ENCODE measurements at places on chromosomes 12 and 14.
A peak's percentile ranks its signal among the peaks of the same experiment; 100 is the strongest.

DNA sequence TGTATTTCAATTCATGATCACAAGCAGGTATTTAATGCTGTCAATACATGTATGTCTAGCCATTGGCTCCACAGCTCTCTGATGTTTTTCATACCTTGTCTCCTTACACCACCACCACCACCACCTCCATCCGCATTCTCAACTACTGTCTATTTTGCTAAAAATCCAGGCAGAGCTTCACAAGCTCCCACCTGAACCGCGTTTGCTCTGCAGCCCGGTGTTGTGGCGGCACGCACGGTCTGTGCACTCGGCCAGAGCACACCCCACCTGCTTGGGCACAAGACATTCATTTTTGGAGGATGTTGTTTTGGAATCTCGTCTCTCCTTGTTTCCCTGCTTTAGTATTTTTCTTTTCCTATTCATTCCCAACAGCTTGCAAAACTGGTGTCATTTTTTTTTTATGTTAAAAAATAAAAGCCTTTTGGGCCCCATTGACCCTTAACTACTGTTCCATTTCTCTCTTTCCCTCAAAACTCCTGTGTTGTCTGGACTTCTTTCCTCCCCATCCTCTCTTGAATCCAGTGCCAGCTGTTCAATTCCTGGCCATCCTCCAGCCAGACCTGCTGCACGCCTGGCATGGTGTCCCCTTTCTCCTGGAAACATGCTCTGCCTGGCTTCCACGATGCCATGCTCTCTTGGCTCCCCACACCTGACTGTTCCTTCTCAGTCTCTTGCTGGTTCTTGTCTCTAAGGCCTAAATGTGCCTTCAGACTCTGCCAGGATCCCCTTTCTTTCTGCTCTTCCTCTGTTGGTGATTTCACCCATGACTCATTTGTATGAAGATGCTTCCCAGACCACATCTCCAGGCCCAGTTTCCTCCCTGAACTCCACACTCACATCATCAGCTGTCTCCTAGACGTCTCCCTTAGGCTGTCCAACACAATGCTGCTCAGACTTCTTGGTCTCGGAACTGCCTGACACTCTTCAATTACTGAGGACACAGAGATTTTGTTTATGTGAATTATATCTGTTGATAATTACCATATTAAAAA is 37.9 kb downstream of the PIWIL1 start:
- no peak for DNase-seq

- no peak for DNase-seq
Measured at GRCh38 chr12:116150001-116150400, 127.5 kb downstream of the MED13L start.

- no peak for DNase-seq
Measured at GRCh38 chr12:94488463-94488862, 28.8 kb upstream of the CEP83 start.

DNA sequence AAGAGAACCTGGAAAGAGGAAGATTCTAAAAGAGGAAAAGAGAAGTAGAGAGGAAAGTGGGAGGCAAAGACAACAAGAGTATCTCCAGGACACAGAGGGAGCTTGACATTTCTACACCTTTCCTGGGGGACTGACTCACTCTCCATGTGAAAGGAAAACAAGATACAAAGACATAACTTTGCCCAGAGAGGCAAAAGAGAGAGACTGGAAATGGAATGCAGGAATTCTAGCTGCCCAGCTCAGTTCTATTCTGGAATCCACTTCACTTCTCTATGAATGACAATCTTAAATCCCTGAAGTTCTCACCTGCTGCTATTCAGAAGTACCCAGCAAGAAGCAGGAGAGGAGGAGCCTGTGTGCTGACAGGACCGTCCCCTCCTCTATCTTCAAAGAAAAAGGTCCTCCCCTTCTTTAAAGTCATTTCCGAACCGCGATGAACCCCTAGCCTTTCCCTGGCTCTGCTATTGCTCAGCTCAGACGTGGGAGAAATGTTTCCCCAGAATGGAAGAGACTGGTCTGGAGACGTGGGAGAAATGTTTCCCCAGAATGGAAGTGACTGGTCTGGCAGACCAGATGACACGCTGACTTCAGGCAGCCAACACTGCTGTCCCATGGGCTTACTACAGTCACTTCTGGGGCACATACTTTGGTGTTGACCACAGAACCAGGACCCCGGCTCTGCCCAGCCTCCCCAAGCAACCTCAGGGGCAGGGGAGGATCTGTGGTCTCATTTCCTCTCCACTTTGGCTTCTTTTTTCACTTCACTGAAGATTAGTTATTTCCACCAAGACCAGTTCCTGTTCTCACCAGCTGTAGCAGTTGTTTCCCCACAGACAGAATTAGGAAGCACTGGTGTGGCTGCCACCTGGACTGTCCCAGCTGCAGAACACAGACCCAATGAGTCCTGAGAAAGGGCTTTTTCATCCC is 8.3 kb downstream of the FMNL3 start:
- no peak for DNase-seq

DNA sequence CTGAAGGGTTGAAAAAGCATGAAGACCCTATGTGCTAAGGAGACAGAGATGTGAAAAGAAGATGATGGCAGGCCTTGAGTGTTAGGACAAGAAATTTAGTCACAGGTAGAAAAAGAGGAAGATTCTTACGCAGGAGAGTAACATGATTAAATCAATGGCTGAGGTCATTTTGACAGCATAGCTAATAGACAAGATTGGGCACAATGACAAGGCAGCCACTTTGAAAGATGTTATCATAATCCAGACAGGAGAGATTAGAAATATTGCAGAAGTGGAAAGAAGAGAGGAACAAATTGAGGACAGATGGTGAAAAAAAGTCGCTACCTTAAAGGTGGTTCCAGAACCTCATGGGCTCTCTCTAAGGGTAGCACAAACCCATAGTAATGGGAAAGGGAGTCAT is 228.8 kb upstream of the DDHD1 start:
- DNase-seq = no peak

DNA sequence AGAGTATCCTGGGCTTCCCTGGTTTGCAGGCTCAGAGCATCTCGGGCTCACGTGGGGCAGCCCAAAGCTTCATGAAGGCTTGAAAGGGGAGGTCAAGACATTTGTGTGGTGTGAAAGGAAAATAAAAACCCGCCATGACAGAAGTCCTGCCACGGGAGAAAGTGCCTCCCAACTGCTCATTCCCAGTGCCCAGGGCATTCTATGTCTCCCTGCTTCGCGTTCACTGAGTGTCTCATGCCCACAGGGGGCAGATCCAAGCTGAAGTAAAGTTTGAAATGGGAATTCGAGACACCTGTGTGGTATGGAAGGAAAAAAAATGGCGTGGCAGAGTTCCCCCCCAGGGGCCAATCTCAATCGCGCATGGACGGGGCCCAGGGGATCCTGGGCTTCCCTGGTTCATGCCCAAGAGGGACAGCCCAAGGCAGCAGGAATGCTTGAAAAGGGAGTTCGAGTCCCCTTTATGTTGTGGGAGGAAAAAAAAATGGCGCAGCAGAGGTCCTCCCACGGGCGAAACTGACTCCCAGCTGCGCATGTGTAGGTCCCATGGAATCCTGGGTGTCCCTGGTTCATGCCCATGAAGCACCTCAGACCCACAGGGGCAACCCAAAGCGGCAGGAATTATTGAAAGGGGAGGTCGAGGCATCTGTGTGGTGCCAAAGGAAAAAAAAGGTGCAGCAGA is 576.7 kb downstream of the ALG10 start:
- peak; percentile 28 for DNase-seq

- no peak for DNase-seq
Measured at GRCh38 chr12:49674318-49674981, 32.8 kb downstream of the FMNL3 start.

- DNase-seq = no peak
Measured at GRCh38 chr12:11564984-11565651, 84.4 kb upstream of the ETV6 start.

DNA sequence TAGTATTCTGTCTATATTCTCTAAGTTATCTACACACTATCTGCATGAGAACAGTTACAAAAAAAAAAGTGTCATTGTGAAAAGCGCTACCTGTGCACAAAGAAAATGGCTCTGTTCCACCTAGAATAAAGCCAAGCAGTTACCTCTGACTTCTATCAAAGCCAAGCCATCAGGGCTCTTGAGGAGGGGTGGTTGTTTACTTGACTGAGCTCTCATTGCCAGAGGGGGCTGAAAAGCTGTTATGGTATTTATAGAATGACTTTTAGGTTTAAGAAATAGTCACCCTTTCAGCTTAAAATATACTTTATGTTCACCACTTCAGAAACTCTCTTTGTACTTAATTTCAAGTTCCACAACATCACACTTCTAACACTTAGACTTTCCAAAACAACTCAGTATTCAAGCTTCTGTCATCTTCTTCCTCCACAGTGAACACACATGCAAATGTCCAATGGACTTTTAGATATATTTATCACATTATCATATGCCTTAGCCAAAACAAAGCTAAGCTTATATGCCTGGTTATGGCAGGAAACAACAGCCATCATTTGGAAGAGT is 7.5 kb downstream of the ITPR2 start:
- no peak for DNase-seq

GRCh38 chr14:57755018-57755521 is 110.8 kb downstream of the SLC35F4 start:
- peak; percentile 70 for DNase-seq

DNA sequence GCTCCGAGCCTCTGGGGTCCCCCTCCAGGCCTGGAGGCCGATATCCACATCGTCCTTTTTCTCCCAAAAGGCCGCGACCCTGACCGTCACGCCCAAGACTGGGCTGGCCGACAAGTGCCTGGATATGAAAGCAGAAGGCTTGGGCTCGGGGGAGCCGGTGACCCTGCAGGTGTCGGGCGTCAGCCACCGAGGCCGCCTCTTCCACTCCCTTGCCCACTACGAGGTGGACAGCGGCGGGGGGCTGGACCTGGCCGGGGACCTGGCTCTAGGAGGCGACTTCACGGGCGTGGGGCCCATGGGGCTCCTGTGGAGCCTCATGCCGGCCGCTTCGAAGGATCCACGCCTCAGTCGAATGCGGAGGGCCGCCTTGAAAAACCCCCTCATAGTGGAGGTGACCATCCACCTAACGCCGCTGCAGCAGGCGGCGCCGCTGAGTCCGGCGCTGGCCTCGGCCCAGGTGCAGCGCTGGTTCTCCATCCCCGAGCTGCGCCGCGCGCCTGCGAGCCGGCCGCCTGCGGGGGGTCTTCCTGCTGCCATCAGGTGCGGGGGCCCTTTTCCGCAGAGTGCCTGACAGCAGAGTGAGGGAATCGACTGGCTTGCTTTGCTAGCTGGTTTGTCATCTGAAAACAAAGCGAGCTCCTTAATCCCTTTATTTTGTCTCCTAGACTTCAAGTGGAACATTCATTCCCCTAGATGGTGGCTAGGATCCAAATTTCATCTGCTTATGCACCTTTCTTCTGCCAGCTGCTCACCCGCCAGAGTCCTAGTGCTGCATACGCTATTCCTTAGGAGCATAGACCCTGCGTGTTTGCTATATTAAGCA is 10.6 kb upstream of the DNAL1 start:
- peak; percentile 91 for DNase-seq

- DNase-seq = no peak
Measured at GRCh38 chr12:32548691-32549281, 130.3 kb upstream of the DNM1L start.

DNA sequence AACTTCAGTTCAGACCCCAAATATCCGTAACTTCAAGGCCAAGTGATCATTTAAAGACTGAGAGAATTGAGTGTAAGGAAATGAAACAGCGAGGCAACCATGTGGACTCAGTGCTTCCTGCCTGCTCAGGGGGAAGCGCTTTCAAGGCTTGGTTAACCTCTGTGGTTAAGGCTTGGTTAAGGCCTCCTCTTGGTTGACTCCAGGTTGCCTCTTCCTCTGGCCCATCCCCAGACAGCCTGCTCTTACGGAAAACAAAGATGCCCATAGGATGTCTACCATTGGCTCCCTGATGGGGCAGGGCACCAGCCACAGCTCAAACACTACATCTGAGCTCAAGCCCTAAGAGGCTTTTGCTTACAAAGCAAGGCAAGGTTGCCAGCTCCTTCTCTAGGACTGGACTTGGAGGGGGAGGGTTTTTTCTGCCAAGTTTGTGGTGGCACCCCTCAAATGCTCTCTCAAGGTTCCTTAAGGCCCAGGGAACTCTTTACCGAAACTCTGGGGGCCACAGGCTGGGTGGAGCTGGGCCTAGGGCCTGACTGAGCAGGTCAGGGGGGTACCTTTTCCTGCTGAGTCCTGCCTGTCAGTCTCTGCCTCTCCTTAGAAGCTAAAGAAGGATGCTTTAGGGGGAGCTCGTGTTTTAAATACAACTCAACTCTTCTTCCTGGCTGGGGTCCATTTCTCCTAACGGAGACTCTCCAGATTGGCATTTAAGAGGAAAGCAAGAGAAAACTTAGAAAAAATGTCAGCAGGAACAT is 13.7 kb downstream of the COL2A1 start:
- no peak for DNase-seq

- DNase-seq = no peak
Measured at GRCh38 chr12:111222523-111222922, 146.4 kb downstream of the PHETA1 start.

DNA sequence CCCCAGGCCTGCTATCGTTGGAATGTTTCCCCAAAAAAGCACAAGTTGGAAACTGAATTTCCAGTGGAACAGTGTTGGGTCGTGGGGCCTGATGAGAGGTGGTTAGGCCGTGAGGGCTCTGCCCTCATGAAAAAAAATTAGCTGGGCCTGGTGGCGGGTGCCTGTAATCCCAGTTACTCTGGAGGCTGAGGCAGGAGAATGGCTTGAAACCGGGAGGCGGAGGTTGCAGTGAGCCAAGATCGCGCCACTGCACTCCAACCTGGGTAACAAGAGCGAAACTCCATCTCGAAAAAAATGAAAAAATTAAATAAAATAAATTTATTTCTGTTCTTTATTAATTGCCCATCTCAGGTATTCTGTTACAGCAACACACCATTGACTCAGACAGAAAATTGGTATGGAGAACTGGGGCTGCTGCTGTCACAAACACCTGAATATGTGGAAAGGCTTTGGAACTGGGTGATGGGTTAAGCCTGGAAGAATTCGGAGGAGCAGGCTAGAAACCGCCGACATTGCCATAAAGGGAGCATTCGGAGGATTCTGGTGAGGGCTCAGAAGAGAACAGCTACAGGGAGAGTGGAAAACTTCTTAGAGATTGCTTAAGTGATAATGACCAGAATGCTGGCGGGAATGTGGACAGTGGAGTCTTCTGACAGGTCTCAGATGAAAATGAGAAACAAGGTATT is 17.1 kb upstream of the RCOR1 start:
- no peak for DNase-seq

- no peak for DNase-seq
Measured at GRCh38 chr12:13539051-13539450, 342.5 kb downstream of the EMP1 start.

DNA sequence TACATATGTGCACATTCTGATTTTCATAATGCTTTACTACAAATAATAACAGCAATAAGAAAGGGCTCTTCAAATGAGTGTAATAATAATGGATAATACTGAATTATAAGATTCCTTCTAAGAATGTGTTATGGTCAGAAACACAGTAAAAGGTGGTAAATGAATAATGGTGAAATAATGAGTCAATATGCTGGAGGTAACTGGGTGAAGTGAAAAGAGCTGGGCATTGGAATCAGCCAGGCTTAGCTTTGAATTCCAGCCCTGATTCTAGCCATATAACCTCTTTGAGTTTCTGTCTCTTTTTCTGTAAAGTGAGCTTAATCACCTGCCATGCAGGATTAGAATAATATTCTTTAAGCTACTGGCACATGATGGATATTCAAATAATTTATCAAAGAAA is 39.1 kb downstream of the PLEKHA5 start:
- DNase-seq = no peak
